Activated naive CD8-positive, alpha-beta T cell treated with anti-CD3 and anti-CD28 coated beads, Interleukin-2, amount 10 ng/mL, durations not matched to agents 7 days and 5 days (primary cell): ENCODE measurements at places on chromosomes 11 and 22. TPM values are rescaled to one million over a fixed set of nuclear protein-coding genes. Genes with fewer than 3 reads are reported as not detected.

- peak; percentile 78 for DNase-seq
These were observed 57.5 kb downstream of the BTG4 start for GRCh38 chr11:111454561-111455192.

GRCh38 chr11:130212431-130212961 lies 52.9 kb downstream of the ST14 start:
- DNase-seq: no peak

DNA sequence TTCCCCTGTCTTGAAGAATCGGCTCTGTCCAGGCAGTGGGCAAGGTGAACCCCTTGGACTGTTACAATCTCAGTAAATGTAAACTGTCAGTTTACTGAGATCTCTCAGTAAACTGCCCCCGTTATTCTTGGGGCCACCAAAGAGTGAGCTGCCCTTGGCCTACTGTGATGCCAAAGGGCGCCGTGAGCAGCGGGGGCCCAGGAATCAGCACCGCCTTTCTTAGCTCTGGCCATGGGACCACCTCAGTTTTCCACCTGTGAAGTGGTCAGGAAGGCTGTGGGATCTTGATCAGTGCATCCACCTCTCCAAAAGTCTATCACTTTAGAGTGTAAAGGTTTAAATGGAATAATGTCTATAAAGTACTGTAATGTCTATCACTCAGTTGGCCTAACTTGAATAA lies 57.1 kb downstream of the THAP12 start:
- DNase-seq: peak; percentile 20

DNA sequence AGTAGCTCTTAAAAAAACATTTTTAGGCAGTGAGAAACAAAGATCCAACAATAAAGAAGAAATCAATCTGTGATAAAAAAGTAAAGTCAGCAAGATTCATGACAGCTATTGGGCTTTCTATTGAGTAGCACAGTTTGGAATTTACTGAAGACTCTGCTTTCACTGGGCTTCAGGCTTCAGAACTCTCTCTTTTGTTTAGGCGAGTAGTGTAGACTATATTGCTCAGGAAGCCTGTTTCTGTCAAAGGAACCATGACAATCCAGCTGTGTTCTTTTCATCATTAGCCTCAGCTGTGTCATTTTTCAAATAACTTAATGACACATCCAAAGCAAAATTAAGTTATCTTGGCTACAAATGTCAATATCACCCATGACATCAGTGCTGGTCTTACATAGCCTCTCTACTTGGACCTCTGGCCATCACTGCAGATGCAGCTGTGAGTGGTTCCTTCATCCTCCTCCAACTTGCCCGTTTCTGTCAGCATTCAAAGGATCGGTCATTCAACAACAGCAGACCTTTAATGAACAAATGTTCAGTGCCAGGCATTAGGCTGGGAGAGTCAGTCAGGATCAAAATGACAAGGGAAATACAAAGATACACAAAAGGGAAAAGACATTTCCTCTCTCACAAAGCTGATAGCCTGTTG lies 332.8 kb upstream of the MTNR1B start:
- no peak for DNase-seq

GRCh38 chr11:15347969-15348734 lies 233.4 kb downstream of the INSC start:
- DNase-seq: no peak

- no peak for DNase-seq
These were observed 134.5 kb upstream of the NAV2 start for GRCh38 chr11:19577976-19578619.

GRCh38 chr11:36455658-36456111 lies 54.4 kb downstream of the TRAF6 start:
- no peak for DNase-seq

DNA sequence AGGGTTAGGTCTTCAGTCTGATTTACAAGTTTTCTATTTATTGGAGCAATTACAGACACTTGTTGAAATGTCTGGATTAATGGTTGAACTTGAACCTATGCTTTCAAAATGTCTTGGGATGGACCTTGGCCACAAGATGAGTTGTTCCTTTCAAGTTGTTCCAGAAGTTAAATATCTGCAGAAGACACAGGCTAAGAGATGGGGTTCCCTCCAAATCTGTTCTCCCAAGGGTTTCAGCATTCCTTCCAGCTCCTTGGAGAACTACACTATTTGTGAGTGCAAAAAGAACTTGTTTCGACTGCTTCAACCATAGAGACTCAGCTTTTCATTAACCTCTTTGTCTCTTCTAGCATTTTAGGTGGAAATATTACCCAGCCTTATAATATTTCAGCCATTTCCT lies 189.0 kb upstream of the BLID start:
- DNase-seq: no peak

GRCh38 chr11:80346353-80347059 lies 905.7 kb upstream of the TENM4 start:
- DNase-seq: no peak

GRCh38 chr22:48424201-48424627 lies 1403.5 kb downstream of the BRD1 start:
- DNase-seq: no peak

GRCh38 chr22:35378621-35379020 lies 2.3 kb upstream of the HMOX1 start:
- no peak for DNase-seq

DNA sequence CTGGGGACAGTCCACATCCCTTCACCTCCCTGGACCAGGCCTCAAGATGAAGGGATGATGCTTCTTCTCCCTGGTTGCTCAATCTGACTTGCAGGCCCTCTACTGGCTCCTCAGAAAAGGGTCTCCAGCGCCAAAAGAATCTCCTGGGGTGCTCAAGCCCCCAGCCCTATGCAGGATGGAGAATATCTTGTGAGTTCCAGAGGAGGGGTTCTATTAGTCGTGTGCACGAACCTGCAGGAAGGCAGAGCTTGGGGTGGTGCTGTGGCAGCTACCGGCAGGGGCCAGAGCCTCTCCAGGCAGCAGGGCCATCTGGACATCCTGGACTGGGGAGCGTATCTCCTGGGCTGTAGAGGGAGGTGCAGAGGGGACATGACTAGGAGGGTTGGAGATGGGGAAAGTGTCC lies 1339.5 kb downstream of the BRD1 start:
- DNase-seq: no peak

- no peak for DNase-seq
These were observed 70.6 kb downstream of the STK33 start for GRCh38 chr11:8523396-8523795.

FADS1 gene
- 54.7 TPM for total RNA-seq

OR4C15 gene
- total RNA-seq: not detected

NLRP10 gene
- total RNA-seq: not detected

ZNF143 gene
- total RNA-seq: 48.8 TPM

MMP10 gene
- total RNA-seq: not detected
